ENCODE measurements at places on chromosomes 7 and 10.
A peak's percentile ranks its signal among the peaks of the same experiment; 100 is the strongest.

- no peak for DNase-seq
Measured at GRCh38 chr10:19168584-19168983, 120.0 kb downstream of the MALRD1 start.

DNA sequence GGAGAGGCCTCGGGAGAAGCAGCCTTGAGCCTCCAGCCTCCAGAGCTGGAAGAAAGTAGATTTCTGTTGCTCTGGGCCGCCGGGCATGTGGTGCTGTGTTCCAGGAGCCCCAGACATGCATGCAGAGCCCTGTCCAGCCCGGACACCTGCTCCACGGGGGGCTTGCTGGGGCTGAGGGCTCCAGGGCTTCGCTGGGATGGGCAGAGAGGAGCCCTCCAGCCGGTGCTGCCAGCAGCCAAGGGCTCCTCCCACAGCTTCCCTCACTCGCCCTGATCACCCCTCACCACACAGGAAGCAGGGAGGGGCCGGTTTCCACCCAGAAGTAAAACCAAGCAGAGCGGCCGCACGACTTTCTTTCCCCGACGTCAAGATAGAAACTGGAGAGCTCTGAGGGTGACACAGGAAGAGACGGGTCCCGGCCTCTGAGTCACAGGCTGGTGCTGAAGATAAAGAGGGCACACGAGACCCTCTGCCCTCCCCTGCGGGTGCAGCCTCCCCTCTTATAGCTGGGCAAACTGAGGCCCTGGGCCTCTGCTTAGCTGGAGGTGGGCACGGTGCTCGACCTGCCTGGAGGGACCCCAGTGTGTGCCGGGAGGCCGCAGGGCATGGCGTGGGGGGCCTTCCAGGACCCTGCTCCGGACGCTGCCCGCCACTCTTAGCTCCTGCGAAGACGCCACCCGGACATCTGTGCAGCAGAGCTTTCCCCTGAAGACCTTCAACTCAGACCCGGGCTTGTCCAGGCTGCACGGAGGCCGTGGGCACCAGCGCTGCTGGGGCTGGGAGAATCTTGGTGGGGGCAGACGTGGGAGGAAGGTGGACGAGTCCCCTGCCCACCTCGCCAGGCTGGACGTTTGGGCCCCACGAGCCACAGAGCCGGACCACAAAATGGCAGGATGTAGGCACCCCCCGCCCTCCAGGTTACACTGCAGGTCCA is 31.1 kb downstream of the ADAP1 start:
- DNase-seq, result peak; percentile 46

GRCh38 chr7:75738604-75738974 is at the start of gene HIP1:
Gene HIP1, minus strand, starts transcription at chr7:75738941. Its CDS starts 21 bp downstream, at chr7:75738920.
- DNase-seq, result no peak

DNA sequence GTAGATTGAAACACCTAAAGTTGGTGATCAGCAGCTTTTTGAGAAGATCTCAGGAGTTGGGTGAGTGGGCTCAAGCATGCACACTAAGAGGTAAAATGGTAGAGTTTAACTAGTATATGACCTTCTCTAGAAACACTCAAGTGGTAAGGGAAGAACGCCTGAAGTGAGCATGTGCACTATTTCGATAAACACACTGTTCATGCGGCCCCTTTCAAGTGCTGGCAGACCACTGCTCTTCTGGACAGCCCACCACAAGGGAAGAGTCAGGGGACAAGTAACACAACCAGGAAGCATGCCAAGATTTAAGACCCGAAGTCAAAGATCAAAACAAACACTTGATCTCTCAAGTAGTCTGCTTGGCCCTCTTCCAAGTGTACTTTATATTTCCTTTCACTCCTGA is 519.5 kb upstream of the ZWINT start:
- no peak for DNase-seq

DNA sequence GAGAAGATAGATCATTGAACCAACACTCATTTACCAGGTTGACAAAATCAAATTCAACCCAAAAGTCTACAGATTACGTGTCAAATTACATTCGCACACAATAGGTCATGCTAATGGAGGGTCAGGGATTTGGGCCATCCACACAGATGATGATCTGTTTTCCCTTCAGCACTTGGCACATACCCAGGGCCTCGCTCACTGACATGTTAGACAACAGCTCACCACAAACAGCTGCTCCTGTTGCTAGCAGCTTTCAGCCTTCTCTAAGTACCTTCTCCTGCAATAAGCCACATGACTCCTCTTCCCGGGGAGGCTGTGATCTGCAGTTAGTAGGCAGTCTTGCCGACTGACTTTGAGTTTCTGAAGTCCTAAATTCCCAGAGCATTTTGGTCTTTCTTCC is 18.4 kb downstream of the NKX2-3 start:
- peak; percentile 18 for DNase-seq

GRCh38 chr10:11962176-11962575 is 80.4 kb downstream of the UPF2 start:
- DNase-seq, result no peak

GRCh38 chr7:29140873-29141468 is 5.4 kb downstream of the CPVL start:
- DNase-seq, result peak; percentile 27

- no peak for DNase-seq
Measured at GRCh38 chr10:9734218-9734617, 1283.5 kb upstream of the CELF2 start.

GRCh38 chr7:94486216-94486615 is 23.4 kb upstream of the CASD1 start:
- DNase-seq, result no peak

DNA sequence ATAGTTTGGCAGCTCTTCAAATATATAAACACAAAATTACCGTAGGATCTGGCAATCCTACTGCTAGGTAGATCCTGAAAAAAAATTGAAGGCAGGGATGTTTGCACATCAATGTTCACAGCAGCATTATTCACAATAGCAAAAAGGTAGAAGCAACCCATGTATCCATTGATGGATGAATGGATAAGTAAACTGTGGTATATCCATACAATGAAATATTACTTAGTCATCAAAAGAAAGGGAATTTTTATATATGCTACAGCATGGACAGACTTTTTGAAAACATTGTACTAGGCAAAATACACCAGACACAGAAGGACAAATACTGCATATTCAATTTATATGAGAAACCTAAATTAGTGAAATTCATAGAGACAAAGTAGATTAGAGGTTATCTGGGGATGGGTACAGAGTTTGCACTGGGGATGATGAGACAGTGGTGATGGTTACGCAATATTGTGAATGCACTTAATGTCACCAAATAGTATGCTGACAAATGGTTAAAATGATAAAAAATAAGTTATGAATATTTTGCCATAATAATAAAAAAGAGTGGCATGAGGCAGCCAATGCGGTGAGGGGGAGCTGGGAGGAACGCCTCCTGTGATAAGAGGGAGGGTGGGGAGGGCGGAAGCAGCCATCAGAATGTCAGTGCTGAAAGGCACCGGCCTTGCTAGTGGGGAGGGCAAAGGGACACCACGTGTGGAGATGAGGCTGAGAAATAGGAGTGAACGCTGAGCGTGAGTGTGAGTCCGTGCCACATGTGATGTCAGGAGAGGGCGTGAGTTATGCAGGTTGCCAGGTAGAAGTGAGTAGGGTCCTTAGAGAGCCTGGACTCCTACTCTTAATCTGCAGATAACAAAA is 386.1 kb upstream of the PODXL start:
- no peak for DNase-seq

- no peak for DNase-seq
Measured at GRCh38 chr7:112365551-112365950, 84.7 kb upstream of the IFRD1 start.

DNA sequence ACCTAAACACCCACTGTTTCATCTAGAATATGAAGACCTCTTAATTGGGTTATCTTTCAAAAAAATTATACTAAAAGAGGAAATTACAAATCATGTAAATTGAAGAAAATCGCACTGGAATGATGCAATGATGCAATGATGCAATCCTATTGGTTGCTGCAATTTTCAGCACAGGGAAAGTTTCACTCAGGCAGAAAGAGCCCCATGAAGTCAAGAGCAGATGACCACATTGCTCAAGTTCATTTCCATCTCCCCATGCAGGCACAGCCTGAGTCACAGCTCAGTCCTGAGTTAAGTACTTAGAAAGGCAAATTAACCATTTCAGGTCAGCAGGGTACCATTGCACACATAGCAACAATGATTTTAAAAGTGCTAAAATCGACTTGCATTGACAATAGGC is 180.3 kb upstream of the MYO3A start:
- DNase-seq, result no peak

DNA sequence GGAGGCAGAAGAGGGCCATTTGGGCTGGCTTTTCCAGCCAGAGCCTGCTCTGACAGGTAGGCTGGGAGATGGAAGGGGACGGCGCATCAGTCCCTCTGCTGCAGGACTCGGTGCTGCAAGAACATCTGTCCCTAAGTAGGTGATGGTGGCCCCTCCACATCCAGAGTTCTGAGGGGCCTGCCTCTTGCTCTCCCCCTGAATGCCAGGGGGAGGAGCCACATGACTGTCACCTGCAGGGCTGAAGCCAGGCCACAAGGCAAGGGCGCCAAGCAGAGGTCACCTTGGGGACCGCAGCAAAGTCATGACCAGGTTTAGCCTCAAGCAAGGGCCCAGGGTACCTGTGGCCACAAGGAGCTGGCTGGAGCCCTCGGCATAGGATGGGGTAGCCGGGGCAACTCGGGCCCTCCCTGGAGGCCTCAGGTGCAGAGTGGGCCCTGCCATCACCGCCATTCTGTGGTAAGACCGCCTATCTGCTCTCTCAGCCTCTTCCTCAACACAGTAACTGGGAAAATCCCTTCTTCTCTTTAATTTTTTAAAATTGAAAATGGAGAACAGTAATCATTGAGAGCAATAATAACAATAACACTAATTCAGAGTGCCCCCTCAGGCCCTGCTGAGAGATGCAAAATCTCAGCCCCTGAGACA is 99.3 kb downstream of the FAM53B start:
- DNase-seq, result no peak

GRCh38 chr7:52340067-52340466 is 695.4 kb upstream of the POM121L12 start:
- DNase-seq, result no peak

GRCh38 chr7:7972922-7973594 is 4.5 kb downstream of the GLCCI1 start:
- no peak for DNase-seq

GRCh38 chr7:116981939-116982338 is 28.6 kb downstream of the ST7 start:
- DNase-seq, result no peak

- DNase-seq, result no peak
Measured at GRCh38 chr10:71040343-71040742, 152.0 kb upstream of the PCBD1 start.

DNA sequence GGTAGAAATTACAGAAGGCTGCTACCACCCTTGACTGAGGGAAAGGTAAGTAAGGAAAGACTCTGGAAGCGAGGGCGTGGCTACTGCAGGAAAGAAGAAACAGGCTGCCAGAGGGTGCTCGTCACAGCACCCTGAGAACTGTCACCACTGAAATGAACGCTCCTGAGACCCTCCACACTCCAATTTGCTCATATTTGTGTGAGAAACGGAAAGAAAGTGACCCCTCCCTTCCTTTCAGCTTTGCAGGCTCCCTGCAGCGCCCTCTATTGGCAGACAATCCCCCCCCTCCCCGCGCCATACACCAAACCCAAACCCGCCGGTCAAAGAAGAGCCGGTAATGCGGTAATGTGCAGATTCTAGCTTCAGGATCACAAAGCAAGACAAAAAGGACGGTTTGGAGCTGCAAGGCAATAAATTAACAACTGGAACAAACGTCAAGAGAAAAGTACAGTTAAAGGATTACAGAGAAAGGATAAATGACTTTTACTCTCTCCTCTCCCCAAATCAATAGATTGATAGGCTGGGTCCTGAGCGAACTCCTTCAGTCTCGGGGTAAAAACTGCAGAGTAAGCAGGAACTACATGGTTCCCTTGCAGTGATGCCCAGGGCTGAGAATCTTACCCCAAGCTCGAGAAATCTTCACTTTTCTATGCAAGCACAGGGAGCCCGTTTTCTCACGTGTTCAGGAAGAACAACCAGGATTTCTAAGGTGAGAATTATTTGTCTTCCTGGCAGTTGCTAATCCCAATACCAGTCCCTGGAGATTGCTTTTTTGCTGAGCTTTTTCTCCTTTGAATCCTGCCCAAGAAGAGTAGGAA is 47.6 kb downstream of the STEAP1B start:
- DNase-seq, result no peak
